OCI-LY7 (cell line): ENCODE measurements at places on chromosomes 6 and 20. TPM values are rescaled to one million over a fixed set of nuclear protein-coding genes. Genes with fewer than 3 reads are reported as not detected.

Gene REM1
- total RNA-seq = not detected in 2 replicates

Gene LPA
- total RNA-seq = not detected in 2 replicates

Gene IRF4
- 281 and 291 TPM in 2 replicates for total RNA-seq

Gene CDH22
- not detected in 2 replicates for total RNA-seq

Gene SPTLC3
- total RNA-seq = not detected in 2 replicates

Gene PLCB1
- total RNA-seq = 14.6 and 17.0 TPM in 2 replicates
